Activated naive CD4-positive, alpha-beta T cell (primary cell): ENCODE measurements at places on chromosomes 2 and 18.

DNA sequence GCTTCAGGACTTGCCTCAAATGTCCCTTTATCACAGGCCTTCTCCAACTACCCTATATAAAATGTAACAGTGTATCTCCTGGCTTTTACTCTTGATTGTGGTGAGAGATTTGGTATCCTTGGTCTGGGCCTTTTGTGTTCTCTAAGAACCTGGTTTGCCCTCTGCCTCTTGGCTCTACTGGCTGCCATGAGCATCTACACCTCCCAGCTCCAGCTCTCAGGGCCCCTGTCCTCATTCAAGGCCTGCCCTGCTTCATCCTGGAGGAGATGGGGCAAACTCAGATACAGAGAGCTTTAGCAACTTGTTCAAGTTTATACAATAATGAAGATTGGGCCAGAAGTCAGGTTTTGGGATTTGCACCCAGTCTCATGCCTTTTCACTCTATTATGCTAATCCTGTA, 45.0 kb downstream of the QPCT start:
- DNase-seq, result no peak

DNA sequence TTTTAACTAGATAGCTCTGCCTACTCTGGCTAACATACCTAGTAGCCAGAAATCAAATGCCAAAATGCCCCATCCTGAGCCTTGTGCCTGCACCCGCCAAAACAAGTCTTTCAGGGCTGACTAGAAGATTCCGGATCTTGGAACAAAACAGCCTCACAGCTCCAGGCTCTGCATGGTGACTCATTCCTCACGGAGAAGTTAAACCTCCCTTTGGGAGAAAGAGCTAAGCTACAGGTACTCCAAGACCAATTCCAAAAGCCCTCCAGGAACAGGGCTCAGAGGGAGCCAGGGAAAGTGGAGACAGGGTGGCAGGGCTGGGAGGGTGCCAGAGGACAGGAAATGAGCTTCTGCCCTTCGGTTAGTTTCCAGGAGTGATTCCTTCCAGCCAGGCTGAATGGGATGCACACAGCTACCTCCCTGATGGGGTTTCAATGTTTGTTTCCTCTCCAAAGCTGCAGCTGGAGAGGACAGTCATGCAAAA, 295.6 kb downstream of the TNS1 start:
- DNase-seq, result no peak

DNA sequence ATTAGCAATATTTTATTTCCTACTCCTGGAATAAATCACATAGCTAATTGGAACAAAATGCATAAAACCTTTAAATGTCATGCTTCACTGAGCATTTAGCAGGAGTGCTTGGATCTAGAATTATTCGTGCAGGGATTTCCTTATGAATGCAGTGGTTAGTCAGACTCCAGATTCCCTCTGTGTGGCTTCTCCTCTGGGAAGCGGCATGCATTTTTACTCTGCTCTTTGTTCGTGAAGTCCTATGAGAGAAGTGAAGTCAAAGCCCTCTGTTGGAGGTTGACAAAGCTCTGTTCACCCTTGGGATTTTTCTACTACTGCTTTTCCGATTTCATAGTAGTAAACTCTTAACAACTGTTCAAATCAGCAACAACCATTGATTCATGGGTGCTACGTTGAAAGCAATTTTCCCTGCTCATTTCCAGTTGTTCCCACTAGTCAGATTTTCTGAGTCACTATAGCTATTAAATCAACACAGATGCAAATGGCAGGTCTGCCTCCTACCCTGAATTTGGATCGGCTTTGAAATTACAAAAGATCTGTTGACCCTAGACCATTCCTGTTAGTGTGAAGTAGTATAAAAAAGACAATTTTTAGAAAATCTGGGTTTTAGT, 461.7 kb downstream of the STK39 start:
- no peak for DNase-seq

GRCh38 chr2:203697190-203697589, 9.2 kb upstream of the CD28 start:
- DNase-seq, result no peak

DNA sequence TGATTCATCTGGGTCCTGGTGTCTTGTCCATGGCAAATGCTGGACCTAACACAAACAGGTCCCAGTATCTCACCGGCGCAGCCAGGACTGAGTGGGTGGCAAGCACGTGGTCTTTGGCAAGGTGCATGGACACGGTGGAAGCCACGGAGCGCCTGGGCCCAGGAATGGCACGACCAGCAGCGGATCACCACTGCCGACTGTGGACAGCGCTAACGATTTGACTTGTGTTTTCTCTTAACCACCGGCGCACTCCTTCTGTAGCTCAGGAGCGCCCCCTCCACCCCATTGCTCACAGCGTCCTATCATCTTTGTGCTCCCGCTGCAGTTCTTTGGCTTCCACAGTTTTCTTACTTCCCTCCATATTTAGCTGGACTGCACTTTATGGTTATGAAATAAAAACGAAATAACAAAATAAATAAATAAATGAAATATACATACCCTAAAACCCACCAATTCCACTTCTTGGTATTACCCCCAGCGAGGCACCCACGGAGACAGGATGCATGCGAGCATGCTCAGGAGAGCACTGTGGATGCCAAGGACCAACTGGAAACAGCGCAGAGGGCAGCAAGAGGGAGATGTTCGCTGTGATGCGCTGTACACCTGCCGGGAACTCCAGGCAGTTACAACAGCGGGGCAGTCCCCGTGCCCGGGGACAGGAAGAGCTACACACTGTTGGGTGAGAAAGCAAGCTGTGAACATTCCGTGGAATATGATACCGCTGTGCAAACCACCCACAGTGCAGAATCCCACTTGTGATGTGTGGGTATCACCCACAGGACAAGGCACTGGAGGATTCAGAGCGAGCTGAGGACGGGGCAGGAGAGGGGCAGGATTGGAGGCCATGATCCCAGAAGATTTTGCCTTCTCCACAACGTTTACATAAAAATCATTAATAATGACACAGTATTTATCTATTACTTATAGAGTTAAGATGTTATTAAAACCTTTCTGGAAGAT, 7.0 kb upstream of the CIDEA start:
- DNase-seq, result no peak

DNA sequence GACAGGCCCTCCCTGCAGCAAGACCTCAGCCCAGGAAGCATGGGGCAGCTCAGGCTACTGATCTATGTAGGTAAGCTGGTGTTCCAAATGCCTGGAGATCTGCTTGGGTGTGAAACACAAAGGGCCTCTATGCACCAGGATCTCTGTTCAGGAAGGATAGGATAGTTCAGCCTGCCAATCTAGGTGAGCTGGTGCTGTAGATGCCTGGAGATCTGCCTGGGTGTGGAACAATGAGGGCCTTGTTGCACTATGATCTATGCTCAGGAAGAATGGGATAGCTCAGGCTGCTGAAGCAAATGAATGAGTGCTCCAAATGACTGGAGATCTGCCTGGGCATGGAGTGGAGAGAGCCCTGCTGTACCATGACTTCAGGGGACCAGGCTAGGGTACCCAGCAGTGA, 48.9 kb upstream of the MYL1 start:
- DNase-seq, result no peak

- no peak for DNase-seq
Observed at GRCh38 chr2:230691005-230691647, 21.5 kb upstream of the CAB39 start.

GRCh38 chr2:187698374-187699110, 144.3 kb upstream of the TFPI start:
- no peak for DNase-seq

- DNase-seq, result no peak
Observed at GRCh38 chr2:98924038-98924830, 11.8 kb downstream of the CRACDL start.

GRCh38 chr2:190982262-190983034, 31.5 kb downstream of the STAT1 start:
- no peak for DNase-seq

GRCh38 chr2:29744976-29745375, 176.4 kb downstream of the ALK start:
- DNase-seq, result no peak

GRCh38 chr2:188720811-188721605, 253.2 kb upstream of the COL3A1 start:
- no peak for DNase-seq

DNA sequence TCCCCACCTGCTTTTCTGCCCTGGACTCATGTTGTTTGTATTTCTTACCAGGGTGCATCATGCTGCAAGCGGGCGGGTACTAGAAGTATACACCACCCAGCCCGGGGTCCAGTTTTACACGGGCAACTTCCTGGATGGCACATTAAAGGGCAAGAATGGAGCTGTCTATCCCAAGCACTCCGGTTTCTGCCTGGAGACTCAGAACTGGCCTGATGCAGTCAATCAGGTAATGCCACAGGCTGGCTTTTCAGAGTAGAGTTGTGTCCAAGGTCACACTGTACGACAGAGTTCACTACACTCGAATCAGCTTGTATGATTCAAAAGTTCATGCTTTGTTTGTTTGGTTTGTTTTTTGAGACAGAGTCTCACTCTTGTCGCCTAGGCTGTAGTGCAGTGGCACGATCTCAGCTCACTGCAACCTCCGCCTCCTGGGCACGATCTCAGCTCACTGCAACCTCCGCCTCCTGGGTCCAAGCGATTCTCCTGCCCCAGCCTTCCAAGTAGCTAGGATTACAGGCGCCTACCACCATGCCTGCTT, 19.4 kb downstream of the SRSF7 start:
- DNase-seq, result no peak

- DNase-seq, result no peak
Observed at GRCh38 chr2:104853534-104854497, at the start of gene POU3F3. Gene POU3F3 (plus strand): TSS chr2:104854115. CDS start chr2:104855511, 1,396 bp downstream.

GRCh38 chr2:219520079-219520478, 5.8 kb downstream of the ASIC4 start:
- no peak for DNase-seq

- no peak for DNase-seq
Observed at GRCh38 chr18:61946449-61946848, 53.6 kb upstream of the RNF152 start.

DNA sequence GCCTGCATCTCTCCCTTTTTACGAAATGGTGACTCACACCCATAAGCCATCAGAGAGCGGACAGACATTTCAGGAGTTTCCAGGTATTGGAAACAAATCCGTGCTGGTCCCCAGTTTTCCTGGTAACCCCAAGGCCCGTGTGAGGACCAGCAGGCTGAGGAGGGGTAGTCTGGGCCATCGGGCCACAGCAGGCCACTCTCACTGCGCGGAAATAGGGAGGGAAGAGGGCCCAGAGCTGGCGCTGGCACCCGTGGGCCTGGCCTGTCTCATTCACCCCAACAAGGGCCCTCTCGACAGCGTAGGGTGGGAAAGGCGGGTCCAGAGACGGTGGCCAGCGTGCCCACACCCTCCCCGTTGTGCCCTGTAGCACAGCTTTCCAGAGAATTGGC, 13.7 kb upstream of the FAHD2A start:
- no peak for DNase-seq

DNA sequence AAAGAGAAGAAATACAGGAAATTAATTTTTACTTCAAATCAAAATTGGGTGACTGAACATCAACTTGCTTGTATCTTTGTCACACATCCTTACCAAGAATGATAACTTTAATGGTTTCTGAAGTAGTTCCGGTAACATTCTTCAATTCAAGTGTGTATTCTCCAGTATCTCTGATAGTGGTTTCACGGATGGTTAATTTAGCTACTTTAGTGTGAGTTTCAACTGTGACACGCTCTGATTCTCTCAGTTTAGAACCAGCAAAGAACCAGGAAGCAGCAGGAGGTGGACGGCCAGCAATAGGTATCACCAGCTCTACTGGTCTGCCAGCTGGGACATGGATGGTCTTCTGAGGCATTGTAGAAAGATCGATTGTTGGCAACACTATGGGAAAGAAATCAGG, 62.3 kb downstream of the PLEKHA3 start:
- DNase-seq, result no peak

DNA sequence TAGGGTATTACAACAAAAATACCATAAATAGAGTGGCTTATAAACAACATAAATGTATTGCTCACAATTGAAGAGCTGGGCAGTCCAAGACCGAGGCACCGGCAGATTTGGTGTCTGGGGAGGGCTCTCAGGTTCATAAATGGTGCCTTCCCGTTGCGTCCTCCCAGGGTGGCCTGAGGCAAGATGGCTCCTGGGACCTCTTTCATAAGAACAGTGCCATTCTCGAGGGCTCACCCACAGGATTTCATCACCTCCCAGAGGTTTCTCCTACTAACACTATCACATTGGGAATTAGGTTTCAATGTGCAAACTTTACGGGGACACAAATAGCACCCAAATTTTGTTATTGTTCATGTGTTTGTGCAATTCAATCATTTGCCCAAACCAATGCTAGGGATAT, 793.5 kb upstream of the HS6ST1 start:
- no peak for DNase-seq

DNA sequence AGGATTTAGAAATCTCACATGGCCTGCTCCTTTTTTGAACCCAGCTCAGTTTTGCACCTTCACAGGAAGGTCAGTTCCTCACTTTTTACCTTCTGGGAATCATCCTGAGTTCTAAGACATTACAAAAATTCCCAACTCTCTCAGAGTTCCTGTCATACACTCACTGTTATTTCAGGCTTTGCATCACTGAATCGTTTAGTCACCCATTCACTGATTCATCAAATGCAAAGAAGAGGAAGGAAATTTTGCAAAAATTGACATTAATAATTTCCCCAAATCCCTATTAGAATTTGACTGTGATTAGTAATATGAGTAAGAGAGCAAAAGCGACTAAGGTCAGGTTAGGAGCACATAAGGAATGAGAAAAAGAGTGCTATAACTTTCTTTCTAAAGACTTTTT, 197.5 kb downstream of the PDE1A start:
- DNase-seq, result no peak

GRCh38 chr2:63569740-63570139, 18.5 kb downstream of the WDPCP start:
- DNase-seq, result no peak

GRCh38 chr2:241851325-241852115, 7.2 kb downstream of the PDCD1 start:
- DNase-seq, result no peak

- no peak for DNase-seq
Observed at GRCh38 chr18:8396254-8396653, 213.0 kb upstream of the RAB12 start.

GRCh38 chr2:238920601-238921001, 72.7 kb downstream of the TWIST2 start:
- no peak for DNase-seq

DNA sequence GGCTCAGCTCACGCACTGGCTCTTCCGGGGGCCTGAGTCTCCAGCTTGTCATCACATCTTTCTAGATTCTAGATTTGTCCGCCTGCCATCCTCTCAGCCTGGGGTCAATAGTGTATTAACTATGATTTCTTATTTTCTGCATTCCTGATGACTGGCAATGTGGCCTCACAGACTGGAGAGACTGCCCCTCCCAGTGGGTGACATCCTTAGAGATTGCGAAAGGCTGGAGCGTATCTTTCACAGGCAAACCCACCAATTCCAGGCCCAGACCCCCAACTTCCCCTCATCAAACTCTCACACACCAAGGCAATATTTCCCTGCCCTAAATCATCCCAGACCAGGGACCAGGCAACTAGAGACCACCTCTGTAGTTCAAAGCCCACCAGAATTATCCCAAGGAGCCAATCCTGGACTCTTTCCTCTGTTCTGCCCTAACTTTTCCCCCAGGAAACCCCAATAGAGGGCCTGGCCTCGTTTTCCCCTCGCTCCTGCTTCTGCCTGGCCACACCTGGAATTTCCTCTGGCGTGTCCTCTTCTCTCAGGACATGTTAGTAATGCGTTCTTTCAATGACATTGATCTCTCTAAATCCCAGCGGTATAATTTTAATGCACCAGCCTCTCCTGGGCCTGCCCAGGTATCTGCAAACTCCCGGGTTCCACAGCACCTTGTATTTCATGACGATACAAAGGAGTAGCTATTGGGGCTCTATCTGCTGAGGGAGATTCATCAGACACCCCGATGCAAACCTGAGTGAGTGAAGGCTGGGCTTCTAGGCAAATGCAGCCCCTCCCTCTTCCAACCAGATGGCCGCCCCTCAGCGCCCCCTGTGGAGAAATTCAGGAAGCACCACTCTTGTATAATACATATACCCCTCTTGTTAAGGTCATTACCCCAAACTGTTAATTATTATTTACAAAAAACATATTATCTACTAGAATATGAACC, 2.4 kb upstream of the KCNF1 start:
- DNase-seq, result no peak
